ENCODE measurements at places on chromosomes 3 and 15.

DNA sequence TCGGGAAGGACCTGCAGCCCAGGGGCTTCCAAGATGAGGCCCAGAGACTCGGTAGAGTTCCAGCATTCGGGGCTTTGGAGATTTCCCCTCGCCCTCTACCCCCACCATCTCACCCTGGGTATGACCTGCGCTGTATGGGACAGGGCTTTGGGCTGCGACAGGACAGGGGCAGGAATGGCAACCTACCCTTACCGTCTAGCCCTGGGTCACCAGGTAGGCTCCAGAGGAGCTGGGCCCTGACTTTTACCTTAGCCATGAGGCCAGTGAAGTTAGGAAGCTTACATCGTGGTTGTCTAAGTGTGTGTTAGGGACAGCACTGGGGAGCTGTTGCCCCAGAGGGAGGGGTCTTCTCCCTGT, 683 bp downstream of the PPM1M start:
- no peak for DNase-seq

DNA sequence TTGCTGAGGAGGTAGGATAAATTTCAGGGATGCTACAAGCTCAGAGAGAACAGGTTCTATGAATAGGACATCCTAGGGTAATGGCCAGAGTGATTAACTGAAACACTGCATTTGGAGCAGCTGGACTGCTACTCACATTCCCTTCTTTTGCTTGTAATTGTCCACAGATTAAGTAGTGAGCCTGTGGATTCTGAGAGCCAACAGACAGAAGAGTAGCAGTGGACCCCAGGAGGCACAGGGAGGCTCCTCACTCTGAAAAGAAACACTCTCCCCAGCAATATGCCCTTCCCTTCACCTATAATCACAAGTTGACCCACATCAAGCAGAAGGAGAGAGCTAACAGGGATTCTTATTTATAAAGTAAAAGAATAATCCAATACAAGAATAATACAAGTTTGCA, 10.6 kb upstream of the RFX7 start:
- no peak for DNase-seq

DNA sequence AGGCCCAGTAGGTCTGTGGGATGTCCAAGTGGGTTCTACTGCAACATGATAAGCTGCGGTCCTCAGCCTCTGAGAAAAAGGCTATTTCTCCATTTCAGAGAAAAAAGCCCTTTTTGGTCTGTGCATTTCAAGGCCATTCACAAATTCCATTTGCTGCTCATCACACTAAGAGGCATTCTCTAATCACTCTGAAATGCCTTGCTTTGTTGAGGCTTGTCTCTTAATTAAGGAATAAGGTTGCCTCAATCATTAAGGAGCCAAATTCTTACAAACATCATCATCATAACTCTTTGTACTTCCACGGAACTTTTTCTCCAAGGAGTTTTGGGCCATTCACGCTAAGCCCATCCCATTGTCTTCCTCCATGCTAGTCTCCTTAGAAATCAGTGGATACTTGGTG, 74.4 kb downstream of the BOC start:
- DNase-seq = no peak

GRCh38 chr3:98967758-98968157, 66.3 kb upstream of the DCBLD2 start:
- no peak for DNase-seq

- no peak for DNase-seq
These were observed 490.4 kb upstream of the PROK2 start for GRCh38 chr3:72275331-72275751.

Measured in stimulated activated CD4-positive, alpha-beta T cell treated with anti-CD3 and anti-CD28 coated beads, Interleukin-15, amount 100 ng/mL, for 1 hour (primary cell).